ENCODE measurements at places on chromosomes 11 and 22.

GRCh38 chr11:59176330-59176729 is 4.4 kb downstream of the DTX4 start:
- H3K36me3 ChIP-seq = no peaks in the 10 kb centered on the region
- H3K27me3 ChIP-seq = peaks cover 58% of the 10 kb centered on the region
- H3K4me3 ChIP-seq = no peak overlapping the region
- DNase-seq = no peak
- peaks cover 7% of the 10 kb centered on the region for H3K4me1 ChIP-seq

- H3K36me3 ChIP-seq = no peaks in the 10 kb centered on the region
- H3K27me3 ChIP-seq = no peaks in the 10 kb centered on the region
- H3K4me1 ChIP-seq = no peaks in the 10 kb centered on the region
Measured at GRCh38 chr11:106161775-106162634, 84.5 kb downstream of the AASDHPPT start.

- no peaks in the 10 kb centered on the region for H3K27me3 ChIP-seq
- DNase-seq = no peak
- H3K27ac ChIP-seq = no peak overlapping the region
Measured at GRCh38 chr11:72981080-72981479, 161.0 kb downstream of the FCHSD2 start.

GRCh38 chr11:62853279-62853965 is 14.0 kb upstream of the WDR74 start:
- H3K27me3 ChIP-seq = peaks cover 4% of the 10 kb centered on the region
- H3K4me3 ChIP-seq = peak overlapping the region; percentile 99
- peak overlapping the region; percentile 96 for H3K27ac ChIP-seq
- H3K36me3 ChIP-seq = peaks cover 52% of the 10 kb centered on the region
- no peak for DNase-seq

- H3K27me3 ChIP-seq = peaks cover 36% of the 10 kb centered on the region
- no peaks in the 10 kb centered on the region for H3K36me3 ChIP-seq
- DNase-seq = peak; percentile 81
- H3K27ac ChIP-seq = peak overlapping the region; percentile 73
Measured at GRCh38 chr22:22928666-22929380, 41.2 kb downstream of the IGLL5 start.

DNA sequence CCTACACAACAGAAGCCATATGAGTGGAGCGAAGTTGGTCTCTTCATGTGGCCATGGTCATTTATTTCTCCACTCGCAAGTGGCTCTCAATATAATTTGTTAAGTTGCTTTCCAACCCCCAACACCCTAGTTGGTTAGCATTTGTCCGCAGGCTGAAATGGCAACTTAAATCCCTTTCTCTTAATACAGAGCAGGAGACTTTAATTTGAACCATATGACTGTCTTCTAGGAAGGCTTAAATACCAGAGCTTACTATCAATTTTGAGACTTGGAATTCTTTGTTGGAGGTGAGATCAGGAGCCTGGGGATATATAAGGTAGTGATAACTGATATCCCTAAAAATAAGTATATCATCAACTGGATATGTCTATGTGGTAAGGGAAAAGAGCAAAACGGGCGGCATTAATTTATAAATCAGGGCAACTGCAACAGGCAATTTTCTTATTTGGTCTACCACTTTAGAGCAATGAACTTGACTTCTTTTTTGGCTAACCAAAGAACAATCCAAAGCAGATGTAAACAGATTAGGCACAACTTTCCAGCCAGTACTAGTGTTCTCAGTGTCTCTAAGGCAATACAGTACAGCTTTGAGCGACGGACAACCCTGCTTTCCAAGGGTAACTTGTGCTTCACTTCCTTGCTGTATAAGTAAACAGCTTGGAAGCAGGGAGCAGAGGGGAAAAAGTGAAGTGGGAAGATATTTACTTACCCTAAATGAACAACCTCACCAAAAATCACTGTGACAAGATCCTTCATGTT is 74.7 kb upstream of the APOA1 start:
- no peak overlapping the region for H3K27ac ChIP-seq
- H3K27me3 ChIP-seq = no peaks in the 10 kb centered on the region
- no peak for DNase-seq

DNA sequence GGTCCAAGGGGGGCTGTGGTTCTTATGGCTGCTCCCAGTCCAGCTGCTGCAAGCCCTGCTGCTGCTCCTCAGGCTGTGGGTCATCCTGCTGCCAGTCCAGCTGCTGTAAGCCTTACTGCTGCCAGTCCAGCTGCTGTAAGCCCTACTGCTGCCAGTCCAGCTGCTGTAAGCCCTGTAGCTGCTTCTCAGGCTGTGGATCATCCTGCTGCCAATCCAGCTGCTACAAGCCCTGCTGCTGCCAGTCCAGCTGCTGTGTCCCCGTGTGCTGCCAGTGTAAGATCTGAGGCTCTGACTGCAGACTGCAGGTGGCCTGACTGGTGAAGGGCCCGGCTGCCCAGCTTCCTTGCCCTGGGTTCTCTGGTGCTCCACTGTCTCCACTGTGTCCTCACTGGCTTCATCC is 696 bp downstream of the KRTAP5-5 start:
- H3K4me3 ChIP-seq = no peak overlapping the region
- no peaks in the 10 kb centered on the region for H3K4me1 ChIP-seq
- H3K27me3 ChIP-seq = peaks cover 73% of the 10 kb centered on the region
- no peaks in the 10 kb centered on the region for H3K36me3 ChIP-seq

GRCh38 chr11:41666951-41667653 is 207.7 kb upstream of the LRRC4C start:
- H3K27ac ChIP-seq = no peak overlapping the region
- H3K4me1 ChIP-seq = no peaks in the 10 kb centered on the region
- no peaks in the 10 kb centered on the region for H3K27me3 ChIP-seq
- H3K4me3 ChIP-seq = no peak overlapping the region
- DNase-seq = no peak

- DNase-seq = no peak
- H3K36me3 ChIP-seq = no peaks in the 10 kb centered on the region
- no peaks in the 10 kb centered on the region for H3K27me3 ChIP-seq
- H3K4me3 ChIP-seq = no peak overlapping the region
Measured at GRCh38 chr11:22472306-22472705, 134.1 kb downstream of the SLC17A6 start.

- H3K27me3 ChIP-seq = peaks cover 10% of the 10 kb centered on the region
- H3K36me3 ChIP-seq = peaks cover 5% of the 10 kb centered on the region
- DNase-seq = no peak
- peaks cover 20% of the 10 kb centered on the region for H3K4me1 ChIP-seq
Measured at GRCh38 chr22:25113316-25113721, 86.3 kb upstream of the CRYBB3 start.

GRCh38 chr11:64742087-64742888 is 1.7 kb downstream of the RASGRP2 start:
- peak overlapping the region; percentile 96 for H3K4me3 ChIP-seq
- peaks cover 48% of the 10 kb centered on the region for H3K4me1 ChIP-seq
- peaks cover 38% of the 10 kb centered on the region for H3K36me3 ChIP-seq
- peak overlapping the region; percentile 14 for H3K27ac ChIP-seq

DNA sequence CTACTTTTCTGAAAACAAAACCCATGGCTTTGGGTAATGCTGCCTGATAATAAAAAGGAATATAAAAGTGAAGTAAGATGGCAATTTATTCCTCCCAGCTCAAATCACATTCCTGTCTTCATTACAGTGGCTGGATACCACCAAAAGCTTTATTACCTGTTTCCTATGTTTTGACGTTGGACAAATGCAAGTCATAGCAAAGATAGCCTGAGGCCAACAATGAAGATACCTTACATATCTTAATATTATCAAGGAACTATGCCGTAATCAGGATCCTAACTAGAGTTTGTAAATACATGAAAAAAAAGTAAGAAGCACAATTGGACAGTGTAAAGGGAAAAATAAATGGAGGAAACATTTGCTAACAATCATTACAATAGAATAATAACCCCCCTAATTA is 202.4 kb downstream of the SOX6 start:
- H3K27ac ChIP-seq = no peak overlapping the region
- H3K4me3 ChIP-seq = no peak overlapping the region
- H3K4me1 ChIP-seq = no peaks in the 10 kb centered on the region

DNA sequence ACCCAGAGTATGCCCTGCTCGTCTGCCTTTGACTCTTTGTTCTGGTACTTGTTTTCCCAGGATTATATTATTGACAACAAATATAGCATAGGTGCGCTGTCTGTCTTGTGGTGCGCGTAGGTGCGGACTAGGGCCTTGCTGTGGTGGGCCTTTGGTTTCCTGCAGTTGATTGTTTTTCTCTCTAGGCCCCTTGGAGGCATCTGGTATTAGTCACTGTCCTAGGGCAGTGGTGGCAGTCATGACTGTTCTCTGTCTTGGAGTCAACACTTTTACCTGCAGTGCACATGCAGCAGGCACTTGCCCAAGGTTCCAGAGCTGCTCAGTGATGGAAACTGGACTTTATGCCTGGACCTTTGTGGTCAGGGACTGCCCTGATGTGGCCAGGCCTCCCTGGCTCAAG is 18.6 kb downstream of the PPP6R2 start:
- H3K4me1 ChIP-seq = peaks cover 25% of the 10 kb centered on the region
- H3K4me3 ChIP-seq = no peak overlapping the region
- no peaks in the 10 kb centered on the region for H3K27me3 ChIP-seq
- no peak for DNase-seq
- H3K36me3 ChIP-seq = peaks cover 28% of the 10 kb centered on the region

GRCh38 chr11:127564810-127565209 is 564.2 kb upstream of the KIRREL3 start:
- DNase-seq = no peak
- H3K4me3 ChIP-seq = no peak overlapping the region
- no peaks in the 10 kb centered on the region for H3K36me3 ChIP-seq
- H3K27ac ChIP-seq = no peak overlapping the region
- H3K27me3 ChIP-seq = no peaks in the 10 kb centered on the region
- H3K4me1 ChIP-seq = no peaks in the 10 kb centered on the region

DNA sequence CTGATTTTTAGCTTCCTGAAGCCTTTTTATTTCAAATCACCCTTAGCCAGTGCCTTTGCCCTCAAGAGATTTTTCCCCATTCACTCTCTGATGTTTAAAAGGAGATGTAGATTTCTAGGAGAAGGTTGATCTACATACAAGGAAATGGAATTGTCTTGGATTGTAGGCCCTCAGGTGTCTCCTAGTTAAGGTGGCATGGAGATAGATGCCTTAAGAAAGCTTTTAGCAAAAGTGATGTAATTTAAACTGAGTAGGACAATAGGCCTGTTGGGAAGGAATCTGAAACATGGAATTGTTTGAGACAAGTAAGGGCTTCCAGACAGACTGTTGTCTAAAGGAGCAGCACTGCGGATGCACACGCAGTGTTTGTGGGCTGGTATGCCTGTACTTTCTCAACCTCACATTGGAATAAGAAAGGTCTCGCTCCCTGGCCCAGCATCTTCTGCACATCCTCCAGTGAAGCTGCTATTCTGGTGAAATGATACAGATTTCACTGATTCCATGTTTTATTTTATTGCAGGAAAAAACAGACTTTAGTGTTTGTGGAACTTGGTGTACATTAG is 69.8 kb upstream of the SLC25A18 start:
- DNase-seq = no peak
- peaks cover 5% of the 10 kb centered on the region for H3K27me3 ChIP-seq
- no peak overlapping the region for H3K27ac ChIP-seq
- no peaks in the 10 kb centered on the region for H3K4me1 ChIP-seq
- no peak overlapping the region for H3K4me3 ChIP-seq
- H3K36me3 ChIP-seq = no peaks in the 10 kb centered on the region

DNA sequence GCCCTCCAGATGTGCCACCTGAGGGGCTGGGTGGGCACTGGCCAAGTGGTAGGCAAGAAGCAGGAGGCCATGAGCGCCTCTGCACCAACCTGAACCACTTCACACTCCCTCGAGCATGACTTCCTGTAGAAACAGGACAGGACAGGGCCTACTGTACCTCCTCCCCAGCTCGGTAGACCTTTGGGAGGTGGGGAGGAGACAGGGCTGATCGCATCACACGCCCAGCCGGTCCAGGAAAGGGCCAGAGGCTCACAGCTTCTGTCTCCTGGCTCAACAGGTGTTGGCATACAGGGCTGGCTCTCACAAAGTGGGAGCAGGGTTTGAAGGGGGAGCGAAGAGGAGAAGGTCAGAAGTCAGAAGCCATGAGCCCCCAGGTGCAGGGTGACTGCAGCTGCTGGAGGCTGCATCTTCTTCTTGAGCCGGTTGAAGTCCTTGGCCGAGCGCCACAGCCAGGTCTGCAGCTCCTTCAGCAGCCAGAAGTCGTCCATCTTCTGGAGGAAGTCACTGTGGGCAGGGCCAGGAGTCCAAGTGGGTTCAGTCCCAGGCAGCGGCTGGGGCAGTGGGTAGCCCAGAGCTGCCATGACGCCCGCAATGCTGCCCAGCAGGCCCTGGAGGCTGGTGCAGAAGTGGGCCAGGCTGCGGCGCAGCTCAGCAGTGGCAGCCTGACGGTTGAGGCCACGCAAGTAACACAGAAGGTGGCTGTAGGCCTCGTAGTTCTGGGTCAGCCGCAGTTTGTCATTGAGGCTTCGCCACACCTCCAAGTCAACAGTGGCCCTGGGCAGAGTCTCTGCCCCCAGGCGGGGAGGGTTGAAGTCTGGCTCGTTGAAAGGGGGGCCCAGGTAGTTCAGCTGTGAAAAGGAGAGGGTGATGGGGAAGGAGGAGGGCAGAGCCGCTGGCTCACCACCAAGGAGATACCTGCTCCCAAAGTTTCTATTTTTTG is 8.3 kb downstream of the CLCF1 start:
- peaks cover 77% of the 10 kb centered on the region for H3K27me3 ChIP-seq
- no peak overlapping the region for H3K27ac ChIP-seq
- DNase-seq = no peak

GRCh38 chr11:133827556-133827955 is 17.8 kb downstream of the SPATA19 start:
- no peak overlapping the region for H3K4me3 ChIP-seq
- H3K4me1 ChIP-seq = no peaks in the 10 kb centered on the region
- no peaks in the 10 kb centered on the region for H3K36me3 ChIP-seq
- peaks cover 12% of the 10 kb centered on the region for H3K27me3 ChIP-seq
- H3K27ac ChIP-seq = no peak overlapping the region

- H3K27ac ChIP-seq = peak overlapping the region; percentile 82
- H3K4me3 ChIP-seq = peak overlapping the region; percentile 84
- peaks cover 29% of the 10 kb centered on the region for H3K36me3 ChIP-seq
Measured at GRCh38 chr11:46345881-46346484, 1.3 kb upstream of the DGKZ start.

DNA sequence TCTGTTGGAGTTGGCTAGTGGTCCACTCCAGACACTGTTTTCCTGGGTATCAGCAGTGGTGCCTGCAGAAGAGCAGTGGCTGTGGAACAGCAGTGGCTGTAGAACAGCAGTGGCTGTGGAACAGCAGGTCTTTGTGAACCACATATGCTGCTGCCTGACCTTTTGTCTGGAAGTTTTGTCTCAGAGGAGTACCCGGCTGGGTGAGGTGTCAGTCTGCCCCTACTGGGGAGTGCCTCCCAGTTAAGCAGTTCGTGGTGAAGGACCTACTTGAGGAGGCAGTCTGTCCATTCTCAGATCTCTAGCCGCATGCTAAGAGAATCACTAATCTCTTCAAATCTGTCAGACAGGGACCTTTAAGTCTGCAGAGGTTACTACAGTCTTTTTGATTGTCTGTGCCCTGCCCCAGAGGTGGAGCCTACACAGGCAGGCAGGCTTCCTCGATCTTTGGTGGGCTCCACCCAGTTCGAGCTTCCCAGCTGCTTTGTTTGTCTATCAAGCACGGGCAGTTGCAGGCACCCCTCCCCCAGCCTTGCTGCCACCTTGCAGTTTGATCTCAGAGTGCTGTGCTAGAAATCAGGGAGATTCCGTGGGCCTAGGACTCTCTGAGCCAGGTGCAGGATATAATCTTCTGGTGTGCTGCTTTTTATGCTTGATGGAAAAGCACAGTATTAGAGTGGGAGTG is 89.1 kb upstream of the TRIM48 start:
- no peak for DNase-seq
- H3K27ac ChIP-seq = no peak overlapping the region
- no peaks in the 10 kb centered on the region for H3K36me3 ChIP-seq
- H3K4me3 ChIP-seq = no peak overlapping the region
